ENCODE measurements at places on chromosomes 12 and 14.

- no peak for DNase-seq
Measured at GRCh38 chr14:38930022-38930421, 173.0 kb downstream of the SEC23A start.

GRCh38 chr14:74109369-74109768 lies 24.6 kb downstream of the LIN52 start:
- DNase-seq = no peak

DNA sequence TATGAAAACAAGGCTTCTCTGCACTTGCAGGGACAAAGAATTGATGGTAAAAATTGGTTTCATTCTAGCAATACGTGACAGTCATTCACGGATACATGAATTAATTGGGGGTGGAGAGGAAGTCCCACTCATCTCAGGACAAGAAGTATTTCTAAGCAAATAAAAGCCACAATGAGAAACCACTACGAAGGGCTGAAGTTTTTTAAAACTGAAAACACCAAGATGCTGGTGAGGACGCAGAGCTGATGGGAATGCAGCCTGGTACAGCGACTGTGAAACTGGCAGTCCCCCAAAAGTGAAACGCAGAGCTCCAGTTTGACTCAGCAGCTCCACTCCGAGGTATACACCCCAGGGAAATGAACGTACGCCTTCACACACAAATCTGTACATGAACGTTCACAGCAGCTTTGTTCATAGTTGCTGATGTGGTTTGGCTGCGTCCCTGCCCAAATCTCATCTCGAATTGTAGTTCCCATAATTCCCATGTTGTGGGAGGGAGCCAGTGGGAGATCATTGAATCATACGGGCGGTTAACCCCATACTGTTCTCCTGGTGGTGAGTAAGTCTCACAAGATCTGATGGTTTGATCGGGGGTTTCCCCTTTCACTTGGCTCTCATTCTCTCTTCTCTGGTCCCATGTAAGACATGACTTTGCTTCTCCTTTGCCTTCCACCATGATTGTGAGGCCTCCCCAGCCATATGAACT lies 89.0 kb downstream of the SCARB1 start:
- DNase-seq = peak; percentile 39

GRCh38 chr12:63844391-63845341 lies at the start of gene SRGAP1:
Gene SRGAP1, plus strand, starts transcription at chr12:63844700. Its CDS starts 117 bp downstream, at chr12:63844817.
- no peak for DNase-seq

DNA sequence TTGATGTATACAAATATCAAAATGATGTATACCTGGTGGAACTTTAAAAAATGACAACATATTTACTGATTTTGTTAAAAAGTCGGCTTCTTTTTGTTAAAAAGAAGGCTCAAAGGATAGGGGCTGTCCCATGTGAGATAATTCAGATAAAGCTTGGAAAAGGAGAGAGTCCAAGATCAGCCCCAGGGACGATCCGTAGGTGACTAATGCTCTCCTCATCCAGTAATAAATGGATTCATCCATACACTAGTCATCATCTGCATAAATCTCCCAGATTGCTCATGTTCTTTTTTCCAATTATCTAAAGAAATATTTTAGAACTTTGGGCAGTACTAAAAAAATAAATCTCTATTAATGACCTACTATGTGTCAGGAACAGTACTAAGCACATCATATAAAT lies 23.4 kb upstream of the FSCB start:
- DNase-seq = no peak

DNA sequence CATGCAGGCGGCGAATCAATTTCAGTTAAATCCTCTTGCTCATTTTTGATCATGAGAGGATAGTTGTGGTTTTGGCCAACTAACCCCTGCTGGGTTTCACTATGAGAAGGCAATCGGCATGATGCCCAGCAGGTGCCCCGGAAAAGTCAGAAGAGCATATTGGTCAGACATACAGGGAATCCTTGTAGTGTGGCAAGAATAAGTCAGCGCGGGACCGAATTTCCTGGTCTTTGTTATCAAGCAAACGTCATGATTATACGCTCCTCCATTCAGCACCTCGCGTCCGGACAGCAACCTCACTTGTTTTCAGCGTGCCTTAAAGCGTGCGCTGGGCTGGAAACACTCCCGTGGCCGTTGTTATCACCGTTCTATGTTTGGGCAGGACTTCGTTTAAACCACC lies 1.8 kb downstream of the TBC1D30 start:
- DNase-seq = no peak

DNA sequence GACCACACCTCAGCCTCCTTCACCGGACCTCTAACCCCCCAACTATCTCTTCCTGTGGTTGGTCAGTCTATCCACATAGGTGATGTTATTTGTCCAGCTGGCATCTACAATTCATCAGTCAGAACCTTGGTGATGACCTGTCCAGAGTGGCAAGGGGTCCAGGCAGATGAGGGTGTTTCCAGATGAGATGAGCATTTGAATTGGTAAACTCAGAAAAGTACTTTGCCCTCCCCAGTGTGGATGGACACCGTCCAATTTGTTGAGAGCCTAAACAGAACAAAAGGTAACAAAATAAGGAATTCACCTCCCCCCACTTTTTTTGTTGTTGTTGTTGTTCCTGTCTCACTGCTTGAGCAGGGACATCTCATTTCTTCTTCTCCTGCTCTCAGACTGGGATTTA lies 34.3 kb upstream of the LRP6 start:
- DNase-seq = no peak

DNA sequence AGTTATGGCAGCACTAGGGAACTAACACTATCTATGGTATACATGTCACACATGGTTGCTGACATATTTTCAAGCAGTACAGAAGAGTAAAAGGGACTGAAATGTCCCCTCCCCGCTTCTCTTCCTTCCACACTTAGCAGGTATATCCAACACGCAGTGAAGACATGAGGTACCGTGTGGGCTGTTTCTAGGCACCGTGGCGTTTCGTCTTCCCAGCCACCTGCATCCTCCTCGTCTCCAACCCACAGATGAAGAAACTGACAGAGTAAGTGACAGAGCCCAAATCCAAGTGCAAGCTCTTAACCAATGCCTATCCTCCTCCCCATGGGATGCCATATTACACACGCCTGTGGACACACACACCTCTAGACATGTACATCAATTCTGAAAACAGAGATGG lies 32.4 kb downstream of the SLC8B1 start:
- DNase-seq = no peak

- DNase-seq = no peak
Measured at GRCh38 chr14:92668276-92668973, 80.0 kb downstream of the LGMN start.

DNA sequence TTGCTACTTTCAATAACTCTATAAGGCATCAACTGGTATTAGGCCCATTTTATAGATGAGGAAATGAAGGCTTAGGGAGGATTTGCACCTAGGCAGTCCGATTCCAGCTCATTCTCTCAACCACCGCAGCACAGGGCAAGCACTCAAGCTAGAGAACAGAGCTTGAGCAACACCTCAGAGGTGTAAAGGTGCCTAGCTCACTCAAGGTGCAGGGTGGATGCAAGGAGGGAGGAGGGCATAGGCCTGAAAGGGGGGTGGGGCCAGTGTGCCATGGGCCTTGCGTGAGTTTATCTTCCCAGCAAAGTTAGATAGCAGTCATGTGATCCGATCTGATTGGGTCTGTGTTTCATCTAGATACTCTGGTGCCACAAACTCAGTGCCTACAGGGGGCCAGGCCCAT lies 10.2 kb upstream of the EMP1 start:
- no peak for DNase-seq

GRCh38 chr14:32724867-32725471 lies 213.7 kb upstream of the NPAS3 start:
- DNase-seq = no peak

DNA sequence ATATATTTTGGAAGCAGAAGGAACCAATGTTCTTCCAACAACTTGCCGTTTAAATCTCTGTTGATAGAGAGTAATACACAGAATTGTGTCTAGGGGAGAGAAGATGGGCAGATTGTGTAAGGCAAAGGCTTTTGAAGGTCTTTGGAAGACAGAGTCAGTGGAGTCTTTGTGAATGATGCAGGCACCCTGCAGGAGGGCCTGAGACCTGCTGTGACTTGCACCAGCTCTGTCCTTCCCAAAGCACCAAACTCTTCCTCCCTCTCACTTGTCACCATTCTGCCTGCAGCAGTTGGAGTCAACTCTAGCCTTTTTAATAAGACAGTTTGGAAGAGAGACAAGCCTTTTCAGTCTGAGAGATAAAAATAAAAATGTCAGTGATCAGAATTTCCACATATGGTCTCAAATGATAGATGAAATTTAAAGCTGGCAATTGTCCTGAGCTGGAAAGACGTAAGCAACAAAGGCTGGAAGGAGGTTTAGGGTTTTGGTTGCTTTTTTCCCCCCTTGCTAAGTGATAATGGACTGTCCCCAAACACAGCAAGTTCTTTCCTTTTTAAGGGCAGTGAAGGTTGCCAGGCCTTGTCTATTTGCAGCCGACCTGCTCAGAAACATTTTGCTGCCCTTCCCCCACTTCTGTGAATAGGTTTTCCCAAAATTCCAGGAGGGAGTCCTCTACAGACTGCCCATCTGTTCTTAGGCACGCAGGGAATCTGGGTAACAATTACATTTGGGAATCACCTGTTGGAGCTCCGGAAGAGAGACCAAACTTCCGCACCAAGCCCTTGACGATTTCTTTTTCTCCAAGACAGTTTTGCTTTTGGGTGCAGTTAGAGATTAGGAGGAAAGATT lies 103.0 kb upstream of the NTF3 start:
- no peak for DNase-seq

DNA sequence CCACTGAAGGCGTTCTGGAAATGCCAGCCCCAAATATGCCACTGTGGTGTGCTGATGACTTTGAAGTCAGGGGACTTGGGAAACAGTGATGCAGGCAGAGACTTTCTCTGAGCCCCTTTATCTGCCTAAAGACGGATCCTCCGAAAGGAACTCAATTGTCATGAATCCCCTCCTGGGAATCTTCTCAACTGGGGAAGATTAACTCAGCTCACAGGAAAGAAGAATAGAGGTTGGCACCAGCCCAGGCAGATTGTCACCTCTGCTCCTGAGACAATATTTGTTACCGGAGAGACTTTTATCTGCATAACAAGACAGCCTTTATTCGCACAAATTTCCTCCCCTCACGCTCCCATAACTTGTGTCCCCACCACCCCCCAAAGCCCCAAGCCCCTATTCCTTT lies 414.4 kb downstream of the FUT8 start:
- DNase-seq = no peak
